NCI-H524 (cell line): ENCODE measurements at places on chromosomes 2 and 18.

- no peak for DNase-seq
Measured at GRCh38 chr2:138649571-138649970, 130.6 kb downstream of the NXPH2 start.

DNA sequence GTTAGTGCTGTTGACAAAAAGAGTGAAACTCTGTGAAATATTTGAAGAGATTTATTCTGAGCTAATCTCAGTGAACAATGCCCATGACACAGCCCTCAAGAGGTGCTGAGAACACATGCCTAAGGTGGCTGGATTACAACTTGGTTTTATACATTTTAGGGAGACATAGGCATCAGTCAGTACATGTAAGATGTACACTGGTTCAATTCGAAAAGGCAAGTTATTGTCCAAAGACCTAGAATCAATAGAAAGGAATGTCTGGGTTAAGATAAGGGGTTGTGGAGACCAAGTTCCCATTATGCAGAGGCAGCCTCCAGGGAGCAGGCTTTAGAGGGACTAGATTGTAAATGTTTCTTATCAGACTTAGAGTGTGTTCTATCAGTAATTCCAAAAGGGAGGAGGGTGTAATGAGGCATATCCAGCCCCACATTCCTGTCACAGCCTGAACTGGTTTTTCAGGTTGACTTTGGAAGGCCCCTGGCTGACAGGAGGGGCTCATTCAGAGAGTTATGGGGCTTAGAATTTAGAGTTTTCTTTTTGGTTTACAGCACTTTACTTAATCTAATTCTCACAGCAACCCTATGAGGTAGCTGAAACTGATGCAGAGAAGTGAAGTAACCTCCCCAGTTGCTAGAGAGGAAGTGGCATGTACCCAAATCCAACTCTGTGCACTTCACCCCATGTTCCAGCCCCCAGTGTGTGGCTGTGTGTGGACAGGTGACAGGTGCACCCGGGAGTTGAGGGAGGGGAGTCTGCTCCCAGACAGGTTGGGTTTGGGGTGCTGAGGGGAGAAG lies 28.3 kb upstream of the ASAP2 start:
- no peak for DNase-seq

GRCh38 chr2:222017252-222017850 lies 281.4 kb downstream of the PAX3 start:
- DNase-seq = no peak

DNA sequence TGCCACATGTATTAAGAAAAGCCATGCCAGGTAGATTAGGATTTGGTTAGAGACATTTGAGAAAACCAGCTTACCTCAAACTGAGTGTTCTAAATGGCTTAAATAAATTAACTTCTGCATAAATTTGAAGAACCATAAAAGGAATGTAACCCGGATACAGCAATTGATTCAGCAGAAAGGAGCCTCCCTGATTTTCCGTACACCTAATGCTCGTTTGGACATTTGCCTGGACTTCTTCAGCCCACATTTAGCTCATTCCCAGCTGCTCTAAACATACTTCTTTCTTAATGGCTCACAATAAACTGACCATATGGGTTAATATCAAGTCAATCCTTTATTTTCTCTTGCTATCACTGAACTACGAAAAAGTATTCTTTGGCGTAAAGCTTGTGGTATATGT lies 392.4 kb downstream of the ZNF516 start:
- peak; percentile 2 for DNase-seq
